ENCODE measurements at places on chromosomes 5 and 9.

DNA sequence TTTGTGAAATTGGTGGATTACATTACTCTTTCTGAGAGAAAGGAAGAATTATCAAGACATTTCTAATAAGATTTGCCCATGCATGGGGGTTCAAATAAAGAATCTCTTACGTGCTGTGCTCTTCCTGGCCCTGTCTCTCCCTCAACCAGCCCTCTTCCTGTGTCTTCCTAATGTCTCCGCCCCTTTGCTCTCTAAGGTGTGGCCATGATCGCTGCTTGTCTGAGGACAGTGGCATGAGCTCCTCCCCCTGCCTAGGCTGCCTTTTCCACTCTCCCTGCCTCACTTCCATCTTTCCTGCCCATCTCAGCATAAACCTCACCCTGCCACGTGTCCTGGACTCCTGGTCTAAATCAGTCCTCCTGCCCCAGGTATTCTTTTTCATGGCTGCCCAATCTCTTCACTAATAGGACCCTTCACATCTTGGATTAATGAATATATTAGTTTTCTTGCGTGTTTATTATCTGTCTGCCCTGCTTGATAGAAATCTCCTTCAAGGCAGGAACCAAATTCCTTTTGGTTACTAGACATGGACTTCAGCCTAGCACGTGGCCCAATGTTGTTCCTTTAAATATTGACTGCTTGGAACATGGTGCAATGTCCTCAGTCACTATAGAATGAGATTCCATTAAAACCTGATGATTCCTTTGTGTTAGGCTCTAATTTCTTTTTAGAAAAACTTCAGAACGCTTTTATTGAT, 122.3 kb downstream of the MTRR start:
- DNase-seq, result no peak

GRCh38 chr5:160629003-160629402, 207.3 kb downstream of the PTTG1 start:
- no peak for DNase-seq

DNA sequence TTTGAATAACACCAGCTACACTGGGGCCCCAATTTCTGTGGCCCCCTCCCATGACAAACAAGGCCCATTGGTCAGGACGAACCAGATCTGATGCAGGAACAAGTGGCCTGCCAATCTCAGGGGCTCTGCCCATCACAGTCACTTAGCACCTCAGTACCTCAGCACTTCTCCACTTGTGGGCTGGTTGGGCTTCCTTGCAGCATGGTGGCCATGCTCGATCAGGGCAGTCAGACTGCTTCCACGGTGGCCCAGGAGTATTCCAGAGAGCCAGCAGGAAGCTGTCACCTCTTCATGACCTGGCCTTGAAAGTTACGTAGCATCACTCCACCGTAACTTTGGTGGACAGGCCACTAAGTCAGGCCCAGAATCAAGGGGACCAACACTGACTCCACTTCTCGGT, 206.5 kb downstream of the AUH start:
- no peak for DNase-seq

GRCh38 chr5:40483316-40483715, 196.4 kb upstream of the PTGER4 start:
- DNase-seq, result no peak

- no peak for DNase-seq
Measured at GRCh38 chr5:112306956-112307355, 112.1 kb downstream of the EPB41L4A start.

GRCh38 chr5:72677447-72677846, 139.0 kb upstream of the TNPO1 start:
- DNase-seq, result no peak

DNA sequence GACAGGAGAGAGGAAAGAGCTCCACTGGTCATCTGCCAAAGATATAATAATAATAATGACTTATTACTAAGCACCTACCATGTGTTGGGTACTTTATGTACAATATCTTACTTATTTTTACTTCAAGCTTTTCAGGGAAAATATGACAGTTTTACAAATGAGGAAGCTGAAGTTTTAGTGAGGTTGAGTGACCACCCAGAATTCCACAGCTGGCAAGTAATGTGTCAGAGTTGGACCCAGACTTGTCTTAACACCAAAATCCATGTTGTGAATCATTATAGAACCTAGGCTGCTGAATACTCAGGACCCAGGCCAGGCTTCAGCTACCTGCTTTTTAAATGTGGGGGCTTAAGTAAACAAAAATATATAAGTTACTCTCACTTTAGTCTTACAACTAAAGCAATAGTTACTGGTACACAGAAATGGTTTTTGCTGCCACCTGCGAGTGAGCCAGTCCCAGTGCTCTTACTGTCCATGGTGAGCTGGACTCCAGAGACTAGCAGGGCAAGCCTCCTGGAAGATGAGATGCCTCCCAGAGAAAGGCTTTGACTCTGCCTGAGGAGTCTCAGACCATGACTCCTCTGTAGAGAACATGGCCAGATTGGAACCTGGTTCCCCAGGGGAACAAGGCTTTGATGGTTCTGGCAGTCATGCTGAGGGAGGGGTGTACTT, 29.9 kb downstream of the RUSC2 start:
- no peak for DNase-seq

- no peak for DNase-seq
Measured at GRCh38 chr9:123191680-123192079, 76.7 kb downstream of the STRBP start.

- DNase-seq, result no peak
Measured at GRCh38 chr5:179796877-179797608, 3.3 kb downstream of the LTC4S start.

- DNase-seq, result no peak
Measured at GRCh38 chr5:107012371-107012770, 658.4 kb downstream of the EFNA5 start.

- DNase-seq, result no peak
Measured at GRCh38 chr5:107969847-107970246, 299.1 kb upstream of the EFNA5 start.

- DNase-seq, result no peak
Measured at GRCh38 chr9:80673496-80673895, 1015.9 kb downstream of the TLE1 start.

- DNase-seq, result no peak
Measured at GRCh38 chr5:5188376-5189050, 48.4 kb downstream of the ADAMTS16 start.

DNA sequence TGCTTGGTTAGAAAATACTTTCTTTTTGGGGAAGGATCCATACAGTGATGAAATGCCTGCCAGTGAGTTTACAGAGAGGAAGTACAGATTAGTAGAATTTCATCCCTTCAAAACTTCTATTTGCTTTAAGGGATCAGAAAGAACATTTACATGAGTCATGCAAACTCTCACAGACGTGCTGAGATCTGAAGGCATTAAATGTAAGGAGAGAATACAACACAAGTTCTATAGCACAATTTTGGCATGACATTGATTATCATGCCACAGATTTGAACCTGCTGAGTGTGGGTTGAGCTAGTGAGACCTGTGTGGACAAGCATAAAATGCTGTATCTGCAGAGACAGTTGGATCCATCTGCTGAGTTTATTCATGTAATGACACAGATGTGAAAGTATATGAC, 613.6 kb upstream of the SEMA6A start:
- no peak for DNase-seq

- DNase-seq, result no peak
Measured at GRCh38 chr9:20378851-20379250, 243.4 kb downstream of the MLLT3 start.

Data from hematopoietic multipotent progenitor cell treated with erythropoietin and hydrocortisone succinate and interleukin-3 and kit ligand, for 15 days (in vitro differentiated cells).